ENCODE measurements at places on chromosomes 2 and 18. TPM values are rescaled to one million over a fixed set of nuclear protein-coding genes. Genes with fewer than 3 reads are reported as not detected.

The OTOF gene
- total RNA-seq = 0.71 TPM

The PLA2R1 gene
- not detected for total RNA-seq

The PAX8 gene
- total RNA-seq = 0.52 TPM

The LIMS3 gene
- not detected for total RNA-seq

The SEPTIN10 gene
- total RNA-seq = 2.6 TPM

The DSG4 gene
- not detected for total RNA-seq

The AQP12A gene
- not detected for total RNA-seq

The TGFBRAP1 gene
- total RNA-seq = 14.9 TPM

The NXPH2 gene
- total RNA-seq = not detected

DNA sequence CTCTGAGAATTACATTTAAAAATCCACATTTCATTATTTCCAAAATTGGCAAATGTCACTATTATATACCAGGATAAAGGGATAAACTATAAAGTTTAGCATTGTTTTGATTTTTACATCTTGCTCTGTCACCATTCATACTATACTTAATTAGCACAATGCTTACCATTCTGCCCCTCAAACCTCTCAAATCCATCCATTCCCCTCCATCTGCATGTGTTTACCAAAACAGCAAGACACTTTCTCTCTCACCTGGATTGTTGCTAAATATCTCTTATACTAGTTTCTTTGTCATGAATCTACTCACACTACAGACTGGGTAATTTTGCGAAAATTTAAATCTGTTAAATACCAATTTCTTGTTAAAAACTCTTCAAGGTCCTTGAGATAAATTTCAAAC, 496.1 kb downstream of the NR4A2 start:
- no peak for DNase-seq
- H3K4me1 ChIP-seq = no peaks in the 10 kb centered on the region
- no peaks in the 10 kb centered on the region for H3K27me3 ChIP-seq

DNA sequence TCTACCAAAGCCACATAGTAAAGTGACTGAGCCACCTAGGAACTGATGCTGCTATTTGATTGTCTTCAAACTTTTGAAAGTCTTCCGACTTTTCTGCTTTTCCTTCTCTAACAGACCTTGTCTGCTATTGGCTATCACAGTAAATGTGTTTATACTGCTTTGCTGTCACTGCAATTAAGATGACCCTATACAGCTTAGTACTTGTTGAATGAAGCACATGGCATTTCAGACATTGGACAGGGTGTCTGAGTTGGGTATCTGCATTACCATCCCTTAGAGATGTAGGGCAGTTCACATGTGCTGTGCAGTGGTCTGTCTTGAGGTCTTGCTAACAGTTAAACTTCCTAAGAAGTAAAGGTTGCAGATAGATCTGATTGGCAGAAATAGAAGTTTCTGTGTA, 3.6 kb downstream of the WDR43 start:
- H3K27ac ChIP-seq = no peak overlapping the region
- DNase-seq = no peak
- peaks cover 13% of the 10 kb centered on the region for H3K36me3 ChIP-seq
- no peak overlapping the region for H3K4me3 ChIP-seq

DNA sequence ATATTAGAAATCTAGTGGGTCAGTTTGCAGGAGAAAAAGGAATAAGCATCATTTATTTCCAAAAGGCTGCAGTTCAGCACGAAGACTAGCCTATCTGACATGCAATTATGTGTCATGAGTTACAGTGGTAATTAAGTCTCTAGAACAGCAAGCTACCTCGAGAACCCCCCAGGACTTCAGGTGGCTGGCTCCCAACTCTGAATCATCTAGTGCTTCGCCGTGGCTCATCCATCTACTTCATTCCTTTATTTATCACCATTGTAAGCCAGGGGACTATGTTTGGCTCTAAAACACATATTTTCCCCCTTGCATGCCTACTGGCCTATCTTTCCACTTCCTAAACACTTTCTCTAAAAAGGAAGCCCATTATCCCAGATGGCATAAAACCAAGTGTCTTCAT, 121.6 kb downstream of the TXNL1 start:
- H3K27me3 ChIP-seq = no peaks in the 10 kb centered on the region
- no peak overlapping the region for H3K4me3 ChIP-seq
- H3K4me1 ChIP-seq = no peaks in the 10 kb centered on the region
- H3K36me3 ChIP-seq = no peaks in the 10 kb centered on the region
- no peak for DNase-seq
- H3K27ac ChIP-seq = no peak overlapping the region

- H3K4me1 ChIP-seq = no peaks in the 10 kb centered on the region
- H3K27me3 ChIP-seq = no peaks in the 10 kb centered on the region
- H3K36me3 ChIP-seq = no peaks in the 10 kb centered on the region
Measured at GRCh38 chr2:235740821-235741220, 247.0 kb downstream of the AGAP1 start.

- no peak for DNase-seq
- no peaks in the 10 kb centered on the region for H3K27me3 ChIP-seq
- H3K4me1 ChIP-seq = peaks cover 22% of the 10 kb centered on the region
- no peaks in the 10 kb centered on the region for H3K36me3 ChIP-seq
- H3K27ac ChIP-seq = no peak overlapping the region
Measured at GRCh38 chr18:69961718-69962117, 14.0 kb upstream of the CD226 start.

DNA sequence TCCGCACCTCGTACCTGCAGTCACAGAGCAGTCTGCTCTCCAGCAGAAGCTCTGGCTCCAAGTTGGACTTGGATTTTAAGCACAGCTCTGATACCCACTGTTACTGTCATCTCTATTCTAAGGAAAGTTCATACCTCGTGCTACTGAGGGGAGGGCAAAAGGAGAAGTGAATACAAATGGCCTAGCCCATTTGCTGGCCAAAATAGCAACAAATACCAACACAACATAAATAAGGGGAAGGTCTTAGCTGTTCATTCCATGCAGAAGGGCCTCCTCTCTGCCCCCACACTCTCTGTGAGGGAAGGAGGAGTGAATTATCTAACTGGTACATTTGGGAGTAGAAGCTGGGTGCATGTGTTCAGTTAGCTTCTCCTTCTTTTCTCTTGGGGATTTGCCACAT, 739.4 kb upstream of the RAB6C start:
- no peaks in the 10 kb centered on the region for H3K36me3 ChIP-seq
- H3K4me3 ChIP-seq = no peak overlapping the region
- H3K4me1 ChIP-seq = no peaks in the 10 kb centered on the region
- no peak for DNase-seq
- H3K27me3 ChIP-seq = no peaks in the 10 kb centered on the region
- no peak overlapping the region for H3K27ac ChIP-seq

- no peaks in the 10 kb centered on the region for H3K4me1 ChIP-seq
- DNase-seq = no peak
- H3K27ac ChIP-seq = no peak overlapping the region
- no peaks in the 10 kb centered on the region for H3K27me3 ChIP-seq
Measured at GRCh38 chr2:148231858-148232257, 211.0 kb downstream of the MBD5 start.

- peaks cover 29% of the 10 kb centered on the region for H3K27me3 ChIP-seq
- H3K4me1 ChIP-seq = peaks cover 8% of the 10 kb centered on the region
- peak overlapping the region; percentile 5 for H3K4me3 ChIP-seq
- H3K27ac ChIP-seq = no peak overlapping the region
Measured at GRCh38 chr2:186695081-186695756, 1.4 kb downstream of the FAM171B start.

- H3K36me3 ChIP-seq = no peaks in the 10 kb centered on the region
- DNase-seq = peak; percentile 21
- H3K27me3 ChIP-seq = no peaks in the 10 kb centered on the region
- no peak overlapping the region for H3K4me3 ChIP-seq
Measured at GRCh38 chr18:25896178-25896780, 194.1 kb downstream of the SS18 start.

- H3K27ac ChIP-seq = no peak overlapping the region
- H3K4me3 ChIP-seq = no peak overlapping the region
- H3K36me3 ChIP-seq = no peaks in the 10 kb centered on the region
- peak; percentile 10 for DNase-seq
- H3K27me3 ChIP-seq = no peaks in the 10 kb centered on the region
Measured at GRCh38 chr18:69469444-69469919, 68.8 kb downstream of the DOK6 start.

Data from CD4-positive, alpha-beta T cell (primary cell).